Karpas-422 (cell line): ENCODE measurements at places on chromosomes 16 and 17.
A peak's percentile ranks its signal among the peaks of the same experiment; 100 is the strongest.

- H3K27ac ChIP-seq = no peak overlapping the region
- H3K4me1 ChIP-seq = no peaks in the 10 kb centered on the region
- no peaks in the 10 kb centered on the region for H3K36me3 ChIP-seq
- H3K4me3 ChIP-seq = no peak overlapping the region
- no peak for DNase-seq
Observed at GRCh38 chr17:30393911-30394867, 15.5 kb downstream of the CPD start.

GRCh38 chr17:21376081-21376758 lies at the start of gene KCNJ12:
Gene KCNJ12 (plus strand): TSS chr17:21376357. CDS start chr17:21415343, 38,986 bp downstream.
- no peaks in the 10 kb centered on the region for H3K27me3 ChIP-seq
- peak within 1 kb of the TSS; percentile 98 for H3K27ac ChIP-seq
- peaks cover 57% of the 10 kb centered on the region for H3K4me1 ChIP-seq
- DNase-seq = no peak

GRCh38 chr16:14496047-14496770 lies 133.9 kb downstream of the PARN start:
- H3K36me3 ChIP-seq = no peaks in the 10 kb centered on the region
- peaks cover 29% of the 10 kb centered on the region for H3K4me1 ChIP-seq
- H3K27ac ChIP-seq = no peak overlapping the region
- no peaks in the 10 kb centered on the region for H3K27me3 ChIP-seq
- DNase-seq = no peak

DNA sequence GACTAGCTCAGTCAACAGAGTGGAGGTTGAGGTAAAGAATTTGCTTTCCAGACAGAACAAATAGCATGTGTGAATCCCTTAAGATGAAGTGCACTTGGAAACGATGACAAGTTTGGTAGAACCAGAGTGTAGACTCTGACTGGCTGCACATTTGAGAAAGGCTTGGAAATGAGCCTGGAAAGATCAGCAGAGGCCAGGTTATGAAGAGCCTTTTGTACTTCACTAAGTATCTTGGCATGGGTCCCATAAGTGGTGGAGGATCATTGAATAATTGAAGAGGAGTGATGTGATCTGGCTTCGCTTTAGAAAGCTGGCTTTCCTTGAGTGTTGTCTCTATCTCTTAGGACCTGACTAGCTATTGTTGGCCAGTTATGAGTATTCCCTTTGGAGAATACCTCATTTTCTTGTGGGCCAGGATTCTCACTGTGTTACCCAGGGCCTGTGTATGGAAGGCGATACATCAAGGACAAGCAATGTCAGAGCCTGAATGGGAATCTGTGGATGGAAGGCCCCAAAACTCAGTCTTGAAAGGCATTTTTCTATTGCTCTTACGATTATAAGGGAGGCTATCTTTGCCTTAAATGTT lies 329.8 kb downstream of the UTP18 start:
- H3K27ac ChIP-seq = no peak overlapping the region
- 0 out of 2 replicates have a peak, but pooled peaks cover 2% of the 10 kb centered on the region for H3K27me3 ChIP-seq
- no peak overlapping the region for H3K4me3 ChIP-seq
- H3K4me1 ChIP-seq = no peaks in the 10 kb centered on the region
